ENCODE measurements at places on chromosomes 5 and 9. TPM values are rescaled to one million over a fixed set of nuclear protein-coding genes. Genes with fewer than 3 reads are reported as not detected.

DNA sequence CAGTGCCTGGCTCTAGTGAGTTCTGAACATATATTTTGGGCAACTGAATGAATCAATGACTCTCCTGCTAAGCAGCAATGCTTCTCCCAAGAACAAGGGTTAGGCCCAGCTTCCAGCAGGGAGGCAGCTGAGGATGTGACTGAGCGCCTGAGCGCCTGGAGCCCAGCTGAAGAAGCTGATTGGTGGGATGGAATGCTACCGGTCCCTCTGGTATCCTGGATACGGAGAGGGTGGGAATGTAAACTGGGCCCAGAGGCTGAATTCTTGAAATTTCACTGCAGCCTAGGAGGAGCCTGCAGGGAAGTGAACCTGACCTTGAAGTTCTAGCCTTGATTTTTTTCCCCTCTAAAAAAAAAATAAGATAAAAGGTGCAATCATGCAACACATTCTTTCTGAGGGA is 43.2 kb downstream of the WWC1 start:
- H3K27ac ChIP-seq: no peak overlapping the region
- H3K27me3 ChIP-seq: peaks cover 4% of the 10 kb centered on the region
- no peaks in the 10 kb centered on the region for H3K36me3 ChIP-seq
- H3K4me3 ChIP-seq: no peak overlapping the region

DNA sequence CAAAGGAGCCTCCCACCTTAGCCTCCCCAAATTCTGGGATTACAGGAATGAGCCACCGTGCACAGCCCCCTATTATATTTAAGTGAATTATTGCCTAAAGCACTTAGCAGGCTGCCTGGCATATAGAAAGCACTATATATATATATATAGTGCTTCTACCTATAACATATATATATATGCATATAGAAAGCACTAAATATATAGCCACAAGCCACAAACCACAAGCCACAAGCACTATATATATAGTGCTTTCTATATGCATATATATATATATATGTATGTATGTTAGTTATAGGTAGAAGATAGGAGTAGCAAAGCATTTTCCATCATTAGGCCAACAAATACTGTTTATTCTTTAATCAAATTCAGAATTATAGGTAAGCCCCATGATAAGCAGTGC is 185.8 kb downstream of the CWC27 start:
- no peaks in the 10 kb centered on the region for H3K36me3 ChIP-seq
- no peaks in the 10 kb centered on the region for H3K27me3 ChIP-seq

- peaks cover 9% of the 10 kb centered on the region for H3K4me1 ChIP-seq
- H3K27ac ChIP-seq: no peak overlapping the region
- no peak for DNase-seq
- no peaks in the 10 kb centered on the region for H3K27me3 ChIP-seq
- H3K4me3 ChIP-seq: no peak overlapping the region
- peaks cover 4% of the 10 kb centered on the region for H3K36me3 ChIP-seq
These were observed 52.6 kb downstream of the PLAC8L1 start for GRCh38 chr5:146052780-146053179.

DNA sequence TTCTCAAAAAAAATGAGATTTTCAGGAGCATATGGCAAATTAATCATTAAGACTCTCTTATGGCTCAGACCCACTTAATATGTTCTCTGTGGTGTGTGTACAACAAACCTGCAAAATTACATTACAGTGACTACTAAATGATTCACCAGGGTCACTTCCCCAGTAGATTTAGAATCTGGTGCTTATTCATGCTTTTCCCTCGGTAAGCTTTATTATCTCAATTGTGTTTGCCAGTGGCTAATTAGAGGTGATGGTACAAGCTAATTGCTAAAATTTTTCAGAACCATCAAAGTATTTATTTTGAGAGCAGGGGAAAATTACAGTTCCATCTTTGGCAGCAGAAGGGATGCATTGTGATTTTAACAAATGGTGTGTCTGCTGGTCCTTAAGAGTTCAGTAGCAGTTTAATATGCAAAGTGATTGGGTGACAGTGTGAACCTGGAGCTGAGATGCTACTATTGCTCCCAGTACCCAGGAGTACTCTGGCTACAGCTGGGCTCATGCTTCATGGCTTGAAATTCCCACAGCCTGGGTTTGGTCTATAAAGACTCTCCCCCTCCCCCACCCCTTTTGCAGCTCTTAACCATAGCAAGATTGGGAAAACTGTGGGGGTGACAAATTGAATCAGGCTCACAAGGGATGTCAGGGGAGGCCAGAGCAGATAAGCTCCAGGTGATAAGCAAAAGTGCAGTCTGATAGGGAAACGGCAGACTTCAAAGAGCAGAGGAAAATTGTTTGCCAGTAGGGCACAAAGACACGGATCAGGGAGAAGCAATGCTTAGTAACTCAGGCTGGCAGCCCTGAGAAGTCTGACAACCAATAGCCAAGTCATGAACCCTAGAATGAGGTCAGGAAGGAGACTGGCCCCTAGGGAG is 92.8 kb upstream of the RAD23B start:
- H3K4me3 ChIP-seq: no peak overlapping the region
- DNase-seq: peak; percentile 74
- no peak overlapping the region for H3K27ac ChIP-seq
- H3K4me1 ChIP-seq: peaks cover 9% of the 10 kb centered on the region
- no peaks in the 10 kb centered on the region for H3K36me3 ChIP-seq

GRCh38 chr5:95537501-95537900 is 17.3 kb downstream of the SKIC3 start:
- no peaks in the 10 kb centered on the region for H3K27me3 ChIP-seq
- no peak overlapping the region for H3K27ac ChIP-seq
- DNase-seq: no peak
- peaks cover 31% of the 10 kb centered on the region for H3K36me3 ChIP-seq

Gene S1PR3
- total RNA-seq: 24.6 TPM

DNA sequence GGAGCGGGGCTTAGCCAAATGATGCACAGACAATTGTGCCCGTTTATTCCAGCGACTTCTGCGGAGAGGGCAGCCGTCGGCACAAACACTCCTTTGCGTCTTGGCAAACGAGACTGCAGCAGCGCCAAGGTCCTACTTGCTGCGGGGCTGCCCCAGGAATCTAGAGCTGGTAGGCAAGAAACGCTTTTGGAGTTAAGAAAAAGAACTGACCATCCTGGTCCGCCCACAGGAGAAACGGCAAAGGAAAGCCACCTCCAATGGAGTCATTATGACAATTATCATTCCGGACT is 2.3 kb downstream of the RXFP3 start:
- DNase-seq: no peak
- H3K4me3 ChIP-seq: no peak overlapping the region
- H3K27me3 ChIP-seq: peaks cover 50% of the 10 kb centered on the region
- H3K4me1 ChIP-seq: peaks cover 21% of the 10 kb centered on the region
- no peaks in the 10 kb centered on the region for H3K36me3 ChIP-seq
- no peak overlapping the region for H3K27ac ChIP-seq

DNA sequence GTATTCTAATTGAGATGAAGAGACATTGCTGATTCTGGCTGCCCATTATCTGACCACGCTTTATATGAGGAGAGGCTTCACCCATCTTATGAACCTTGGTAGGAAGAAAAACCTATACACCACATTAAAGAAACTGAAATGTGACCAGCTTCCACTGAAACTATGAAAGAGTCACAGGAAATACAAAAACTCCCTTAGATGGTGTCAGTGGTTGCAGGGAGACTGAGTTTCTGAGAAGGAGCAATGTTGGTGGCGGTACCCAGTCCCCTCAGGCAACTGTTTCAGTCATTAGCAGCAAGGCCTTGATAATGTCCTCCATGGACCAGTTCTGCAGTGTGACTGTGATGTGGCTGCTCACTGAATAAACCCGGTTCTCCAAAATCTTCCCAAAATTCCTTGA is 110.5 kb upstream of the FTMT start:
- no peaks in the 10 kb centered on the region for H3K27me3 ChIP-seq
- no peaks in the 10 kb centered on the region for H3K36me3 ChIP-seq
- no peak overlapping the region for H3K4me3 ChIP-seq
- no peak overlapping the region for H3K27ac ChIP-seq

Gene F2RL2
- total RNA-seq: 26.0 TPM

GRCh38 chr9:88676644-88677043 is 141.7 kb downstream of the NXNL2 start:
- no peaks in the 10 kb centered on the region for H3K27me3 ChIP-seq
- no peaks in the 10 kb centered on the region for H3K36me3 ChIP-seq
- H3K4me3 ChIP-seq: no peak overlapping the region

Gene IL31RA
- total RNA-seq: 4.7 TPM

Gene SLC6A18
- not detected for total RNA-seq

GRCh38 chr5:76943006-76943405 is 9.8 kb upstream of the CRHBP start:
- H3K27me3 ChIP-seq: no peaks in the 10 kb centered on the region
- DNase-seq: no peak
- H3K4me3 ChIP-seq: no peak overlapping the region
- H3K27ac ChIP-seq: no peak overlapping the region

Gene KCNN2
- total RNA-seq: 0.29 TPM

GRCh38 chr9:129886226-129887174 is 51.2 kb downstream of the USP20 start:
- H3K4me3 ChIP-seq: no peak overlapping the region
- H3K36me3 ChIP-seq: no peaks in the 10 kb centered on the region
- H3K27ac ChIP-seq: no peak overlapping the region

DNA sequence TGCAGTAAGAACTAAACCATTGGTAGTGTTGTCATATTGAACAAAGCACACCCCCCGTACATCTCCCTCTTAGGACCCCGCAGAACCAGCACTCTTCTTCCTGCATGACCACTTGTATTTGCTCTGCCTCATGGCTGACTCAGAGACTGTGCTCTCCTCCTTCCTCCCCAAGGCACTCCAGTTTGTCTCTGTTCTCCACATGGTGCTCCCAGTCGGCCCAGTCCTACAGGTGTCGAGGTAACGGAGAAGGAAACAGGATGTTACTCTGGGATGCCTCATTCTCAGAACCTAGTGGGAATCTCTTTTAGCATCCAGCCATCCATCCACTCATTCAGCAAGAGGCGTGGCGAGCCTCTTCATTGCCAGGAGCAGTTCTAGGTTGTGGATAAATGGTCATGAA is 97.0 kb upstream of the NIPAL4 start:
- H3K27me3 ChIP-seq: no peaks in the 10 kb centered on the region
- H3K4me3 ChIP-seq: no peak overlapping the region
- H3K4me1 ChIP-seq: peaks cover 5% of the 10 kb centered on the region
- H3K27ac ChIP-seq: no peak overlapping the region

DNA sequence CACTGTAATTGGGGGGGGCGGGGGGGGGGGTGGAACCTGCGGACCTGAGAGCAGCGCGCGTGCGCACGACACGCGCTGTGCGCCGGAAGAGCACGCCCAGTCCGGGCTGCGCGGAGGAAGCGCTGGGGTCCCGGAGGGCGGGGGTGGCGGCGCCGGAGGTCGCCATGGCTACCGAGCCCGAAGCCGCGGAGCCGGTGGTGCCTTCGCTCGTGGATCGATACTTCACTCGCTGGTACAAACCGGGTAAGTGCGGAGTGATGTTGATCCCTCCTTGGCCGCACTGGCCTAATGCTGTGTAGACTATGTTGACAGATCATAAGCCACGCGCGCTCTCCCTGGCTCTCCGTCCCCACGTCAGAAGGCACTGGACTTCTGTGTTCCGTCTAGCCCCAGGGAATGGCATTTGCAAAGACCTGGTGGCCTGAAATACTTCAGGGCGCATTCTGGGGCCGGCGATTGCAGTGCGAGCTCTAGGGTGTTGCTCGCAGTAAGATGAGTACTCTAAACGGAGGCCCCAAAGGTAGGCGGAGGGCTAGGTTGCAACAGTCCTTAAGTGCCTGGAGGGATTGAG is at the start of gene ABITRAM:
Gene ABITRAM (plus strand): TSS at position 78 of the 571 bp plus-strand sequence. CDS start 87 bp downstream, at position 165.
- H3K4me3 ChIP-seq: peak within 1 kb of the TSS; percentile 93
- no peaks in the 10 kb centered on the region for H3K27me3 ChIP-seq
- DNase-seq: peak; percentile 68
- peaks cover 5% of the 10 kb centered on the region for H3K4me1 ChIP-seq

- H3K4me1 ChIP-seq: peaks cover 33% of the 10 kb centered on the region
- H3K27me3 ChIP-seq: no peaks in the 10 kb centered on the region
These were observed 55.9 kb downstream of the ADAM19 start for GRCh38 chr5:157519579-157520253.

DNA sequence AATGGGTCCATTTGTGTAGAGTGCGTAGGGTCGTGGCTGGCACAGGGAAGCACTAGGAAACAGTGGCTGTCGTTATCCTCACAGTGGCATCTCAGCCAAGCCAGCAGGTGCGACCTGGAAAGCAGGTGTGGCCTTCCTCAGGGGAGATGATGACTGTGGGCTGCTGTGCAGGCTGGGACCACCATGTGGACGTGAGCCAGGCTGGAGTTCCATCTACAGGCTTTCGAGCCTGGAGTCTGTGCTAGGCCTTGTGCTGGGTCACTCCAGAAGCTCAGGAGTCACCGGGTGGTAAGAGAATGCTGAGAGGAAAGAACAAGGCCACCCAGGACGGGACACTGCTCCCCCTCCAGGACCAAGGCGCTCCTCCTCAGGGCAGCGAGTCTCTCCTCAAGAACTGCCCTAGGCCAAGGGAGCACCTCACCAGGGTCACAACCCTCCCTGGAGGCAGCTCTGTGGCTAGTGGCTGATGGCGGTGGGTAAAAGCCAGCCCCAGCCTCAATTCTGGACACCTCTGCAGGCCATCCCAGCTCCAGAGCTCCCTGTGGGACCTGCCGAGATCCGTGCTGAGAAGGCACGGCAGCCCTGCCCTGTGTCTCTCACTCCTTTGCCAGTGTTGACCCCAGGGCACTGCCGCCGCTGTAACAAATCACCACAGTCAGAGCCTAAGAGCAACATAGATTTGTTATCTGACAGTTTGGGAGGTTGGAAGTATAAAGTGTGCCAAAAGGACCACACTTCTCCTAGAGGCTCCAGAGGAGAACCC is 36.0 kb downstream of the WHRN start:
- DNase-seq: no peak
- H3K4me3 ChIP-seq: no peak overlapping the region
- H3K27ac ChIP-seq: no peak overlapping the region

- H3K4me3 ChIP-seq: no peak overlapping the region
- DNase-seq: no peak
These were observed 178.7 kb upstream of the NR3C1 start for GRCh38 chr5:143582176-143582575.

Gene TRPM6
- 0.27 TPM for total RNA-seq

Gene SEMA5A
- 15.3 TPM for total RNA-seq

DNA sequence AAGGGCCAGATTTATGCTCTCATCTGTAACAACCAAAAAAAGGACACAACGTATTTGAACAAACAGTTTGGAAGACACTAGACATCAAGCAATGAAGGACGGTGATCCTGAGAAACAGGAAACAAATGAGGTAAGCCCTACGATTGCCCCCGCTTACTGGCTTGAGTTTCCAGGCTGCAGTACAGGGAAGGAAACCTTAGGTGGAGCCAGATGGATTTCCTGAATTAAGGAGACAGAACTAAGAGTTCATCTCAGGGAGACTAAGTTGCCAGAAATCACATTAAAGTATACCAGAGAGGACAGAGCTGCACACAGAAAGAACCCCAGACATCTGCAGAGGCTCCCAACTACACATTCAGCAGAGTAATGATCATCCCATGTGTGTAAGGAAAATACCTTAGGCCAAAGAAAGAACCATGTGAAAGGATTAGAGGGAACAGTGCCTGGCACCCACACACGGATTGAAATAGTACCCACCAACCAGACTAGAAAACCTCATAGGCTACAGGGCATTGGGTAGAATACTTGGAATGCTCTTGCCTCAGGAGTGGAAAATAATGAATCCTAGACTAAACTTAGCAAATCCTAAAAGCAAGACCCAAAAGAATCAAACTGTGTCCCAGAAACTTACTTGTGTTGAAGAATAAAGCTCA is 99.3 kb upstream of the NIPBL start:
- H3K4me3 ChIP-seq: no peak overlapping the region
- DNase-seq: peak; percentile 4
- H3K27me3 ChIP-seq: peaks cover 2% of the 10 kb centered on the region
- no peaks in the 10 kb centered on the region for H3K4me1 ChIP-seq

GRCh38 chr5:40554054-40554453 is 125.7 kb upstream of the PTGER4 start:
- H3K27ac ChIP-seq: no peak overlapping the region
- no peak overlapping the region for H3K4me3 ChIP-seq
- no peak for DNase-seq
- peaks cover 13% of the 10 kb centered on the region for H3K4me1 ChIP-seq
- no peaks in the 10 kb centered on the region for H3K36me3 ChIP-seq
- H3K27me3 ChIP-seq: no peaks in the 10 kb centered on the region

Data from astrocyte (in vitro differentiated cells and primary cell).